Temporal lobe (tissue), 4 donors: ENCODE measurements at places on chromosomes 12 and 14. TPM values are rescaled to one million over a fixed set of nuclear protein-coding genes. Genes with fewer than 3 reads are reported as not detected.

Gene BEGAIN
- 13.8 TPM for total RNA-seq

Gene ZNF891
- total RNA-seq, result 6.6 TPM

Gene EVL
- 89.5 TPM for total RNA-seq

Gene TAS2R9
- 0.25 TPM for total RNA-seq
